ENCODE measurements at places on chromosomes 1 and 21.
A peak's percentile ranks its signal among the peaks of the same experiment; 100 is the strongest.

- no peak for DNase-seq
Measured at GRCh38 chr21:44357064-44357837, 3.8 kb downstream of the TRPM2 start.

GRCh38 chr1:204314171-204314892 is 45.4 kb downstream of the PLEKHA6 start:
- DNase-seq: peak; percentile 81

GRCh38 chr1:44642255-44642654 is 32.0 kb downstream of the TMEM53 start:
- no peak for DNase-seq

DNA sequence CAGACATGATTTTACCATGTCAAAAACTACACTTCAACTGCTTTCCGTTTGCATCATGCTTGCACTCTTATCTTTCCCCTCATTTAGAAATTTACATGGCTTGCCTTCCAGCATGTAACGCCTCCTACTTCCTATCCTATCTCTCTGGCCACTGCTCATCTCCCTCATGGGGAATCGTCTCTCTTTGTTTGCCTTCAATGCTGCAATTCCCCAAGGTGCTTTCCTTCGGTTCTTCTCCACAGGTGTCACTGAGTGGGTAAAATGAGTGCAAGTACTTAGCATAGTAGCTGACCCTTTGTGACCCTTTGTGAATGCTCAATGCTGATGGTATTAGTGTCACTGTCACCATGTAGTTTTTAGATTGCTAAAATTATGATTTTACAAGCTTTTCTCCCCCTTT is 63.1 kb downstream of the APP start:
- DNase-seq: no peak

GRCh38 chr1:51313961-51314777 is 16.2 kb downstream of the TTC39A start:
- no peak for DNase-seq

DNA sequence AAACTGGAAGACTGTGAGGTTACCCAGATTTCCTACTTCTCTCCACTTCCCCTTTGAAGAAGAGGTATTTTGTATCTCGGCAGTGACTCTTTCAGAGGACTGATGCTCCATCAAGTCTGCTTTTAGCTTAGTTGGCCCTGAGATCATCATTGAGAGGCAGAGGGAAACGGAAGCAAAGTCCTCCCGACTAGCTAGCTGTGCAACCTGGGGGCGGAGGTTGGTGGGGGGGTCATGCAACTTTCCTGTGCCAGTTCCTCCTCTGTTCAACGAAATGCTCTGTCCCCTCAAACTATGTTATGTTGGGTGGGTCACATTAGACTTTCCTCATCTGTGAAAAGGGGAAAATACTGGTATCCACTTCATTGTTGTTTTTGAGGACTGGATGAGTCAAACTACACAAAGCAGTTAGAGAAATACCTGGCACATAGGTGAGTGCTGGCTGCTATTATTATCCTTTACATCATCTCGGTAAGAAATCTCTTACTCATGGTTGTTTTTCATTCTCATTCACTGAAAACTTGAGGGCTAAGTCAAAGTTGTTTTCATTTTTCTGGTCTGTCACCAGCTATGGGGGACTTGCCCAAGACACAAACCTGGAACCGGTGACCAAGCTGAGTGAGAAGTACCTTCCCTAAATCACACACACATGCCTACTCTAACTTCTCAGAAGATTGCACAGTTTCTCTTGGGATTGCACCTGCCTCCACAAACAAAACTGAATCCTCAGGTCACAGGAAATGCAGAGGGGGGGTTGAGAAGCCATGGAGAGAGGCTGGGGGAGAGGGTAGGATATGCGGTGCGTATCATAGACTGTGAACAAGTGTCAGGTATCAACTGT is 83.3 kb downstream of the ABCA4 start:
- DNase-seq: no peak

DNA sequence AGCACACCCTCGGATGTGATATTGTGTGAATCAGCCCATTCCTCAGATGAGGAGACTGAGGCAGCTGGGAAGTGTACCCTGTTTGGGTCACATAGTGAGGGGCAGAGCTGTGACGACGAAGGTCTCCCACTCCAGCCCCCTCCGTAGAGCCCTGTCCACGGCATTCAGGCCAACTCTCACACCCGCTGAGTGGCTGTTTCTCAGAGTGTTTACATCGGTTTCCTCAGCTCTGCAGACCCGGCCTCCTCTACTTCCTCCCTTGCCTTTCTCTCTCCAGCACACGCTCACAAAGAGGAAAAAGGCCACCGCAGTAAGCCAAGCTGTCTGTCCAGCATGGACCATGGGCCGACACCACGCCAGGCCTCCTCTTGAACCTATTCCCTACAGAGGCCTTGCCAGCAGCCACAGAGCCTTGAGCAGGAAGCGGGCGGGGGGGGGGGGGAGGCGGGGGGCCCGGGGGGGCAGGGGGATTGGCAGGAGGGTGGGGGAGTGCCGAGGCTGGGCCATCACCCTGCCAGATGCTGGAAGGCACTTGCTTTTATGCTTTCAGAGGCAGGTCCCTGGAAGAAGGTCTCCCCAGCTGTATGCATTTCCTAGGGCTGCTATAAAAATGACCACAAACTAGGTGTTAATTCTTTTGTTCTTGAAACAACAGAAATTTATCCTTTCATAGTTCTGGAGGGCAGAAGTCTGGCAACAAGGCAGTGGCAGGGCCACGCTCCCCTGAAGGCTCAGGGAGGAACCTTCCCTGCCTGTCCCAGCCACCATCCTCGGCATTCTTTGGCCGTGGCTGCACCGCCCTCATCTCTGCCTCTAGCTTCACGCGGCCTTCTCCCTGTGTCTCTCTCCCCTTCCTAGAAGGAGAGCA is 178.4 kb downstream of the PSMG1 start:
- no peak for DNase-seq

DNA sequence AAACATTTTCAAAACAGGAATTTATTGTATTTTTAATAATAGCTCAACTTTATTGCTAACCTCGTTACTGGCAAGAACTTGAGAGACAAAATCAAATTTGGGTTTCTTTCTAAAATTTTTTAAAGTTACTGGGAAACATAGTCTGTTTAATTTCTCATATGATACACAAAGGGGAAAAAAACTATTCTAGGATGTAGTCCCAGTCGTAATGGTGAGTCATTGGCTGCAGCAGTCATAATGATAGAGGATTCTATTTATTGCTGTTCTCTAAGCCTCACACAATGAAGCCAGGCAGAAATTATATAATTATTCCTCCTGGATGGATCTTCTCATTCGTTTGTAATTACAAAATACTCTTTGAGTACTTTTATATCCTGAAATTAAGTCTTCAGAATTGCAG is 326.5 kb upstream of the SGIP1 start:
- no peak for DNase-seq

DNA sequence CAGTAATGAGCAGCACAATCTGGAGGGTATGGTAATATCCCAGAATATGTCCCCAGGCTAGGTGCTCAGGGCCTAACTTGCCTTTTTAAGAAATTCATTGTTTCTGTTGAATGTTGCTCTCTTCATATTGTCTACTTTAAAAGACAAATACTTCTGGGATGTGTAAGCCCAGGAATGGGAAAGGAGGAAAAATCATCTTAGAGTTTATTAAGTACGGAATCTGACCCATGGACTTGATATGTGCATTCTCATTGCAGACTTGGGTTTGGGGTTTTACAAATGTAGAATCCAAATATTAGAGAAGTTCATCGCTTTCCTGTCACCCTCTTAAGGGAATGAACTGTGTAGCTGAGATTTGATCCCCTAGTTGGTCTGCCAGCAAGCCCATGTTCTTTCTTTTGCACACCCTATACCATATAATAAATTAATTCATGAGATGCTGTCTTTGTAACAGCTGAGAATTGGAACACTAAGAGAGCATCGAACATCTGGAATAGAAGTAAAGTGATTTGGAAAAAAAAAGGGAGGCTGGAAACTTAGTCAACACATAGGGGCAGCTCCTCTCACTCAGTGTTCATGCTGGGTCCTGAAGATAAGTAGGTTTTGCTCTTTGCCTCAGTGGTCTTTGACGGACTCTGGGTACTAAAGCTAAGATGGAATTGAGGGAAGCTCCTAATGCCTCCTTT is 235.8 kb upstream of the C1orf105 start:
- DNase-seq: no peak

- DNase-seq: peak; percentile 31
Measured at GRCh38 chr1:37147392-37147831, 113.1 kb upstream of the GRIK3 start.

DNA sequence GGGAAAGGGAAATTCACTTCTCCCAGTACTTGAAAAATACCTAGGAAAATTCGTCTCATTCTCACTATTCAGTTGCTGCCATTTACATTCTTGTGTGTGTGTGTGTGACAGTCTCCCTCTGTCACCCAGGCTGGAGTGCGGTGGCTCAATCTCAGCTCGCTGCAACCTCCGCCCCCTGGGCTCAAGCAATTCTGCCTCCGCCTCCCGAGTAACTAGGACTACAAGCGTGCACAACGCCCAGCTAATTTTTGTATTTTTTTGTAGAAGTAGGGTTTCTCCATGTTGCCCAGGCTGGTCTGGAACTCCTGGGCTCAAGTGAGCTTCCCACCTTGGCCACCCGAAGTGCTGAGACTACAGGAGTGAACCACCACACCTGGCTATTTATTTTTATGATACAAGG is 1.2 kb downstream of the SNAPIN start:
- no peak for DNase-seq

DNA sequence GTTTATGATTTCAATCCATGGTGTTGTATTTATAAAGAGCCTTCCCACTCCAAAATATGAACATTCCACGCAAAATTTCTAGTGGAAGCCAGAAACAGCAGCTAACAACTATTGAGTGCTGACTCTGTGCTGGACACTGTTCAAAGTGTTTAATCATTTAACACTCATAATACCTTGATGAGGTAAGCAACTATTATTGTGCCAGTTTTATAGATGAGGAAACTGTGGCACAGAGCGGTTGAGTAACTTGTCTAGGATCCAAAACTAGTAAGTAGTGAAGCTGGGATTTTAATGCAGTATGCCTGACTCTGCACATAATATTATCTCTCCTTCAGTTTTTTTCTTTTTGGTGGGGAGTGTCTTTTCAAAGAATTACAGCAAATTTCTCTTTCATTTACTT is 228.3 kb downstream of the SLC35F3 start:
- DNase-seq: no peak

DNA sequence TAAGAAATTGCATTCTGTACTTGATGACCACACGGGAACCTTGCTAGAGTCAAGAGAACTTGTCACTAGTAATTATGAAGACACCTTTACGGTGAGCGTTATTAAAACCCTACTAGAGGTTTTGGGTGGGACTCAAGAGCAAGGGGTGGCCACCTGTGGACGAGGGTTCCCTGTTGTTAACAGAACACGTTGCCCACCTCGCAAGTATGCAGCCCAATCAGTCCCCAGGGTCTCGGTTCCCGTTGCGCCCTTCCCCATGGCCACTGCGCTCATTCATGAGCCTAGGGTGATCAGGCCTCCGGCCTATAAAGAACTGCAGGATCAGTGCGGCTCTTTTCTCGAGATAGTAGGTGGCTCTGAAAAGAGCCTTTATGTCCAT is 30.2 kb upstream of the RNF187 start:
- peak; percentile 29 for DNase-seq

- DNase-seq: no peak
Measured at GRCh38 chr21:42746593-42747275, 93.3 kb downstream of the PDE9A start.

DNA sequence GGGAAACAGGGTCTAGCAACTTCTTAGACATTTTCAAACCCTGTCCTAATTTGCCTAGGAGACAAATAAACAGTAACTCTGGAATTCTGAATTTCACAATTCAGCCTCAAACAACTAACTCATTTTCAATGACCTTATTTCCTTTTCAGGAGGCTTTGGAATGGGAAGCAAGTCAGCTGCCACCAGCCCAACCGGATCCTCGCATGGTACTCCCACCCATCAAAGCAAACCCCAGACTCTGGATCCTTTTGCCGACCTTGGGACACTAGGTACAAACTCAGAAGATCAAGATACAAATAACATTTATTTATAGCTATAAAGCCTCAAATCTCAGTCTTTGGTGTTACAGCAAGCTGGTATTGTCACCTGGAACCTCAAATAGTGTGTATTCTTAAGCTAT is 18.9 kb upstream of the LEPR start:
- DNase-seq: no peak

GRCh38 chr1:231337043-231337471 is 595 bp downstream of the EXOC8 start:
- no peak for DNase-seq

- DNase-seq: no peak
Measured at GRCh38 chr1:218324226-218324580, 20.9 kb upstream of the TGFB2 start.

DNA sequence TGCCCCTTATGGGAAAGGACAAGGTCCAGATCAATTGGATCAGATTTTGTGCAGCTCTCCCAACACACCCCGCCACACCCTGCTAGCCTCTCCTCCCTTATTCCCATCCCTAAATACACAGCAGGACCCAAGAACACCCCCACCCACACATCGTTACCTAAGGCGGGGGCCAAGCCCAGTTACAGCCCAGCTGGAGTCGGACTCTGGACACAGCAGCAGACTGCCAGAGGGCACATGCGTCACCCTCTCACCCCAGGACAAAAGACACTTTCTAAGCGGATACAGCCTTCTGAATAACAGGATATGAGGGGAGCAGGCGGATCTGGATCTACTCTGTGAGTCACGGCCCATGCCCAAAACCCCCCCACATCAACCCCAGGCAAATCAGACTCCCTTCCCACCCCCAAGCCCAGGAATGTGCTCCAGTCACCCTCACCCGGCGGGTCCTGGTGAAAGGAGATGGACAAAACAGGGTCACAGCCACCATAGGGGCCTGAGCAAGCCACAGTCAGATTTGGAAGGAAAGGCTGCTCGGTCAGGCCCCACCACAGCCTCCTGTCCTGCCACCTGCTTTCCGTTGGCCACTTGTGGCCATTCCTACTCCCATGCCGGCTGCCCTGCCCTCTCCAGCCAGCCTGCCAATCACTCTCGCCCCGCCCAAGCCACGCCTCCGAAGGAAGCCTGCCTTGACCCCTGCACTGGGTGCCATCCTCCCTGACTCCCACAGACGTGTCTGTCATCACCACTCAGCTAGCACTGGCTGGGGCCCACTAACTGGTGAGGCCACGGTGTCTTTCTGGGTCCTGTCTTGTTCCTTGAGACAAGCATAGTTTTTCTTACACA is 4.0 kb downstream of the S100A16 start:
- DNase-seq: no peak

GRCh38 chr1:17984583-17984982 is 123.0 kb upstream of the IGSF21 start:
- no peak for DNase-seq

DNA sequence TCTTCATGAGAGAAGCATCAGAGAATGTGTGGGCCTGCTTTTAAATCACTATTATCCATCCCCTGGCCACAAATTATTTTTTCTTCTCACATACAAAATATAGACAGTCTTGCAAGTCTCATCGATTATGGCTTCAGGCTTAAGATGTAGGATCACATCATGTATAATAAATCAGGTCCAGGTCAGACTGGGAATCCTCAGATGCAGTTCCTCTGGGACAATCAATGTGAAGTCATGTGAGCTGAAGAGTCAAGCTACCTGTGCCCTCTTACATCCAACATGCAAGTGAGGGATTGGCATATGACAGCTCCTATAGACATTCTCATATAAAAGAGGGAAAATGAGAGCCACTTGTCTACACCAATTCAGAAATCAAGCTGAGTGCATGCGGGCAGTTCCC is 631.8 kb downstream of the PTPRU start:
- no peak for DNase-seq

GRCh38 chr1:202117898-202118371 is 4.8 kb upstream of the GPR37L1 start:
- DNase-seq: no peak

Measured in NCI-H2171 (cell line).